ENCODE measurements at places on chromosomes 2 and 18.

GRCh38 chr2:187748958-187749357 lies 194.7 kb upstream of the TFPI start:
- no peak for DNase-seq

DNA sequence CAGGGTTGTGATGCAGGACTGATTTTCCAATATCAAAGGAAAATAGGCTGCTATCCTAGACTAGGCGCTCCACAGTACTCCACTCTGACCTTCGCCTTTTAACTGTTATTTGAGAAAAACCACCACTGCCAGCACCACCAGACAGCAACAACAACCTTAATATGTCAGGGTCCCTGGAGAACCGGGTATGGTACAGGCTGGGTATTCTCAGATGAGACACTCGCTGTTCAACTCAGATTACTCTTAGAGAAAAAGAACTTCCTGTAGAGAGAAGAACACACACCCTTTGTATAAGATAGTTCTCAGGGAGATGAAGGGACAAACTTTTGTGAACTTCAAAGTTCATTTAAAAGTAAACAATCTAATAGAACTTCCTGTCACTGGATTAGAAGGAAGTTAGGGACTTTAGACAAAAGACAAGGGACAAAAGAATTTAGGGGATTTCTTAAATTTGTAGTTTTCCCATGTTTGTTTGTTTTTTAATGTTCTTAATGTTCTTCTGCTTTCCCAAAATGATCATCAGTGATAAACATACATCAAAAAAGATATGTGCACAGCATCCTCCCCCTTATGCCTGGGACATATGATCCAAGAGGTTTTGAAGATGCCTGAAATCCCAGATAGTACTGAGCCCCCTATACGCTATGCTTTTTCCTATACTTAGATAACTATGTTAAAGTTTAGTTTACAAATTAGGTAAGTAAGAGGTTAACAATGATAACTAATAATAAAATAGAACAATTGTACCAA lies 41.3 kb upstream of the PPP1R1C start:
- no peak for DNase-seq

GRCh38 chr18:76985156-76985950 lies 147.2 kb downstream of the MBP start:
- no peak for DNase-seq

- DNase-seq, result no peak
These were observed 43.1 kb downstream of the RMP24 start for GRCh38 chr18:36015629-36016028.

- no peak for DNase-seq
These were observed 5.8 kb upstream of the MEIS1 start for GRCh38 chr2:66428986-66429612.

DNA sequence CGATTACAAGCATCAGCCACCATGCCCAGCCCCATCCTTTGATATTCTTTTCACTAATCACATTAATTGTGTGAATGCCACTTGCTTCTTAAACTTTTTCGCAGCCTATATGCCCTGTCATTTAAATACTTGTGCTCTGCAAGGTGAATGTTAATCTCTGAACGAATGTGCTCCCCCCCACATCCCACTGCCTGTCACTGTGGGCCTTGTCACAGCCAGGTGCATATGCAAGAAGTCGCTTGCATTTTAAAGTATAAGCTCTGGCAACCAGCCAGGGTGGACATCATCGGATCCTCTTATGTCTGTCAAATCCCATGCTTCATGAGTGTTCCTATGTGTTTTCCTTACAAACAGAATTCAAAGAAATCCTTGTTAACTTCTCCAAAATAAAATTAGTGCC lies 304.4 kb downstream of the GALR1 start:
- no peak for DNase-seq

GRCh38 chr2:137178951-137179377 lies 413.6 kb downstream of the THSD7B start:
- DNase-seq, result no peak

DNA sequence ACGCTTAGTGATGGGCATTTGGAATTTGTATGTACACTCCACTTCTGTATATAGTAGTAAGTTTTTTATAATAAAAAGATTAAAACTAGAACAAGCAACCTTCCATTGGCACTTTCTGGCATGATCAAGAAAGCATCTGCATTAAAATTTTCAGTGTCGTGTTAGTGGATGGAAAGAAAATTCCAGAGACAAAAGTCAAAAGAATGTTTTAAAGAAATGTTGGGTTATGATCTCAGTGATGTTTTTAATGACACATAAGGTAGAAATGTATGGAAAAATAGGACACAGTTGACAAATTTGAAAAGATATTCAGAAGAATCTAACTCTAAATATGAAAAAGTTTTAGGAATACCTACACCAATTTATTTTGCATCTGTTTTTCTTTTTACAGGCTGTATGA lies 126.1 kb upstream of the FAM117B start:
- no peak for DNase-seq

DNA sequence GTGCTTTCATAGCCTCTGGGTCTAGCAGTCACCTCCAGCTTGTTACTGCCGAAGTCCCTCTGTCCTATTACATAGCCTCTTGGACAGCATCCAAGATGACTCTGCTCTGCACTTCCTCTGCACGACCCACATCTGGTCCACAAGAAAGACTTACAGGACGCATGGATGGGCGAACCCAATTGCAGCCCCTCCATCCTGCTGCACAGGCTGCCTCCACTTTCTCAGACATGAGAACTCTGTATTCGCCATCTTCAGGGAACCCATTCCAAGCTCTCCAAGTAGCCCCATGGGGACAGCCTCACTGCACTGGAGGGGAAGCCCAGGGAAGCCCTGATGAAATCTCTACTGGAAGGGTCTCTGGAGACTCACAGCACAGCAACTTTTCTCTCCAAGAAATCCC lies 172.1 kb downstream of the GFPT1 start:
- no peak for DNase-seq

DNA sequence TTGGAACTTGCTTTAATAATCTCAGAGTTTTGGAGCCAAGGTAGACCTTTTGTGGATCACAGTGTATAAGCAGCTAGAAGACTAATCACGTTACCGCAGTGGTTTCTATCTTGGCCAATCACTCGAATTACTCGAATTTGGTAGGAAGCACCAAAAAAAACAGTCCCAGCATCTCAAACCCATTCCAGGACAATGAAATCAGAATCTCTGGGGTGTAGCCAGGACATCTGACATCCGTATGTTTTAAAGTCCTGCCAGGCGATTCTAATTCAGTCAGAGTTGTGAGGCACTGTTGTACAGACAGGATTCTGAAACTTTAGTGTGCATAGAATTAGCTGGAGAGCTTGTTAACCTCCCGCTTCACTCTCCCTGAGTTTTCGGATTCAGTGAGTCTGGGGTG lies 30.8 kb downstream of the GRHL1 start:
- no peak for DNase-seq

- DNase-seq, result no peak
These were observed 7.0 kb upstream of the CLIP4 start for GRCh38 chr2:29108225-29108624.

DNA sequence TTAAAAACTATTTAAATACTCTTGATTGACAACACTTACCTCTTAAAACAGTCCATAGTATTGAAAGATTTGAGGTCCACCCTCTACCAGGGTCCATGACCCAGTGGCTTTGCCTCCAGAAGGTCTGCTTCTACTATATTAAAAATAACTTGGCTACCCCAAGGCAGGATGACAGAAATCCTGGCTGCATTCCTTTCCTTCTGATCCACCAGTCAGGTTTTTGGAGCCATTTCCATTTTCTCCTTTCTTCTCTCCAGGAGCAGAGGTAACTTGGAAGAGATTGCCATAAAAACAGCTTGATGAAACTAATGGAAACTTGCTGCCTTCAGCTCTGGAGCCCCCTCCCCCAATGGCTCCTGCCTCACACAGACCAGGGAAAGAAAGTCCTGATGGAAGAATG lies 2.6 kb upstream of the FAM171B start:
- DNase-seq, result no peak

GRCh38 chr18:58392324-58393000 lies 236.4 kb downstream of the ALPK2 start:
- DNase-seq, result no peak

GRCh38 chr2:179898873-179899272 lies 37.5 kb upstream of the ZNF385B start:
- DNase-seq, result no peak

DNA sequence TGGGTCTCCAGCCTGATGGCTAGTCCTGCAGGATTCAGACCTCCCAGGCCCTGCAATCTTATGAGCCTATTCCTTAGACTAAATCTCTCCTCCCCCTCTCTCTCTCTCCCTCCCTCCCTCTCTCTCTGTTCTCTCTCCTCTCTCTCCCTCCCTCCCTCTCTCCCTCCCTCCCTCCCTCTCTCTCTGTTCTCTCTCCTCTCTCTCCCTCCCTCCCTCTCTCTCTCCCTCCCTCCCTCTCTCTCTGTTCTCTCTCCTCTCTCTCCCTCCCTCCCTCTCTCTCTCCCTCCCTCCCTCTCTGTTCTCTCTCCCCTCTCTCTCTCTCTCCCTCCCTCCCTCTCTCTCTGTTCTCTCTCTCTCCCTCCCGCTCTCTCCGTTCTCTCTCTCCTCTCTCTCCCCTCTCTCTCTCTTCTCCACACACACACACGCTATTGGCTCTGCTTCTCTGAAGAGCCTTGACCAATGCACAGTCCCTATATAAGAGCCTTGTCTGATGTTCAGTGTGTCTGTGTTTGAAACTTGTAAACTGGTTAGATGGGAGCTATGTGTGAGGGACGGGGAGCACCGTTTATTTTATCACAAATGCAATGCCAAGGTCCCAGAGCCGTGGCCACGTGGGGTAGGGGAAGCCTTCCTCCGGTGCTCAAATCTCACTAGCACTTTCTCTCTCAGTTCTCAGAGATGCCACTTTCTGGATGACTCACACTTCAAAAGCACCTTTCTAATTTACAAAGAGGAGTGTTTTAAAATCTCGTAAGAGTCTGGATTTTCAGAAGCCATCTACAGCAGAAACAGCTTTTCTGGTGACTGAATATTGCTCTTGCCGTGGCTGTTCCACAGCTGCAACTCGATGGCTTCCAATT lies 9.4 kb upstream of the PRLH start:
- DNase-seq, result no peak

DNA sequence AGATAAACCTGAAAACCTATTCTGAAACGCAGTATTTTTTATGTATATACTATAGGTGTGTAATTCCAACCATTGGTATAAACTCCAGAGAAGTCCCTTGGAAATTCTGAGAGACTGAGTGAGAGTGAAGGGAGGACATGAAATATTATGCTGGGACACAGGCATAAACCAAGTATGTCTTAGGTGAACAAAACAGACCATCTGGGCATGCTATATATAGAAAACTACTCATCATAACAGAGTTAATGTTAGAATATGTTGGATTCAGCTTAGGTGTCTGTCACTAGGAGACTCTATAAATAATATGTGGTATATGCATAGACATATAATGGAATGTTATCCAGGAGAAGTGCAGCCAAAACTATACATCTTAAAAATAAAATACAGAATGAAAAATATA lies 282.6 kb downstream of the LRP1B start:
- DNase-seq, result no peak

DNA sequence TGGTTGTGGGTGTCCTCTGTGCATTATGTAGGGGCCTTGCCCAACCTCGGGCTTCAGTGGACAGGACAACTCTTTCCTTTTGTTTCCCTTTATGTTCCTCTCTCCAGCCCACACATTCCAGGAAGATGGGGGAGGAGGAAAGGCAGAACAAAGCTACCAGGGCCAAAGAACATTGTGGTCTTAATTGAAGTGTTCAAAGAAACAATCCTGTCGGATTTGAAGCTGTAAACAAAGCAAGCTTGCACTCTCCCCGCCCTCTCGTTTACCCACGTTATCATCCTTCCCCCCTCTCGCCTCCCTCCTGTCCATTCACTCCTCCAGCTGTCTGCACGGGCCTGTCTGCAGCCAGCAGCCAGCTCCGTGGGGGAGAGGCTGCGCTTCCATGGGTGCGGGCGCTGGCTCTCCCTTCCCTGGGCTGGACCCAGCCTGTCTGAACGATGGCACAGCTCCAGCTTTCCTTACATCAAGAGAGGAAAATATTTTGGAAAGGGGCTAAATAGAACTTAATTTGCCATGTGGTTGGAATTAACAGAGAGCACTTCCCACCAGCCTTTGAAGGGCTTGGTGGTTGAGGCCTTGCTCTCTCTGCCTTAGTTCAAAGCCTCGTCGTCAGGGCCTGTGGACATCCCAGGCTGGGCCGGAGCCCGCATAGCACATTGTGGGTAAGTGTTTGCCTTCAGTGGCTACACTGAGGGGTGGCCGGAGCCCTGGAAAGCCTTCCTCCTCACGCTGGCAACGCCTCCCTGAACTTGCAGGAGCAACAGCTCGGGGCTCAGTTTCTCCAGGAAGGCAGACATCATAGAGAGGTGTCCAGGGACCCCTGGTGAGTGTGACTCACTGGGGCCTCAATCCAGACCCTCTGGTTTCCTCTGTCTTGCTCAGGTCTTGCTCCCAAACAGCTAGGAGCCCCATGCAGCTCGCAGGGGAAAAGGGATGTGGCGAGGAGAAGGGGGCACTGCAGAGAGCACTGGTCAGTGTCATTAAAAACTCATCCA lies 60.6 kb upstream of the HS6ST1 start:
- DNase-seq, result no peak

DNA sequence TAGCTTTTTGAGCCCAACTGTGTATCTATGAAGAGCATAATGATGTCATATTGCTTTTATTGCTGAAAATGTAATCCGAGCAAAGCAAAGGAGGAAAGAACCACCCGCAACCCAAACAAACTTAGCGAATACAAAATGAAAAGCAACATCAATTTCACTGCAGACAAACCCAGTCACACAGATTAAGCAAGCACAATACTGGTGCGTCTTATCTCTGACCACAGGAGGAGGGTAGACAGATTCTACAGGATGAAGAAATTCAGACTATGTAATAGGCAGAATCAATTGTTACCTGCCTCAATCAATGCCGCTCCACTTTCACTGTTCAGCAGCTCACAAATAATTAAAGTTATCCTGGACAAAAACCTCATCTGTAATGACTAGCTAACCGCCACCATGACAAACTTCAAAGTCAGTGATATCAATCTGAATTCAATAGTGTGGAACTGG lies 115.5 kb upstream of the SP3 start:
- DNase-seq, result no peak

DNA sequence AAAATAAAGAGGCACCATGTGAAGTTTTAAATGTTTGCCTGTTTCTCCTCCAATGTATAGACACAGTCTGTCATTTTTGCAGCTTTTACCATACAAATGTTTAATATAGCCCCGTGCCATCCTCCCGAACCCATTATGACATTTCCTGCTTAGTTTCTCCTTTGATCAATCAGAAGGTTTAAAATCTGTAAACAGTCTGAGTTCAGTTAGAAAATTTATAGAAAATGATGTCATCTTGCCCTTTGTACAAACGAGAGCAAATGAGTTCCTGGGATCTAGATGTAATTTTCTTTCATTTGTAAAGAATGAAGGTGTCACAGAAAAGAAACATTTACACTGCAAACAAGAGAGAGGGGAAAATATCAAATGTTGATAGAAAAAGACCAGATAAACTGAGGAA lies 62.7 kb upstream of the NFU1 start:
- no peak for DNase-seq
